ENCODE measurements at places on chromosomes 1 and 21.

GRCh38 chr1:35708441-35708921 lies 10.2 kb downstream of the C1orf216 start:
- DNase-seq, result peak; percentile 37

- DNase-seq, result no peak
Measured at GRCh38 chr1:111030590-111030989, 66.9 kb upstream of the LRIF1 start.

GRCh38 chr1:207814469-207814868 lies 62.6 kb downstream of the CD46 start:
- no peak for DNase-seq

GRCh38 chr1:240508950-240509349 lies 103.0 kb downstream of the GREM2 start:
- DNase-seq, result no peak

DNA sequence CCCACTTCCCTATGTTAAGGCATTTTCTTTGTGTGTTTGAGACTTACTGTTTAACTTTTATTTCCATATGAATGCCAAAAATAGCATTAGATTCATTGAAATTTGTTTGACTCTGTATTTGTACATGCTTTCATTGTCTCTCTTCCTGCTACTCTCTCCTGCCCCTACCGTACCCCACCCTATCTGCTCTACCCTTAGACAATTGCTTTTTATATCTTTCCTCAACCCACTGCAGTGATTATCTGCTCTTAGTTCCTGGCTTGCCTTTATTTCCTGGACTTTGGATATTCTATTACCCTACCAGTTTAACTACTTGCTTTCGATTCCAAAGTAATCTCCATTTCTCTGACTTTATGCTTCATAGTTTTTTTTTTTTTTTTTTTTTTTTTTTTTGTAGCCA lies 10.5 kb downstream of the RAVER2 start:
- DNase-seq, result no peak

GRCh38 chr1:99218572-99218971 lies 45.7 kb upstream of the PLPPR4 start:
- no peak for DNase-seq

DNA sequence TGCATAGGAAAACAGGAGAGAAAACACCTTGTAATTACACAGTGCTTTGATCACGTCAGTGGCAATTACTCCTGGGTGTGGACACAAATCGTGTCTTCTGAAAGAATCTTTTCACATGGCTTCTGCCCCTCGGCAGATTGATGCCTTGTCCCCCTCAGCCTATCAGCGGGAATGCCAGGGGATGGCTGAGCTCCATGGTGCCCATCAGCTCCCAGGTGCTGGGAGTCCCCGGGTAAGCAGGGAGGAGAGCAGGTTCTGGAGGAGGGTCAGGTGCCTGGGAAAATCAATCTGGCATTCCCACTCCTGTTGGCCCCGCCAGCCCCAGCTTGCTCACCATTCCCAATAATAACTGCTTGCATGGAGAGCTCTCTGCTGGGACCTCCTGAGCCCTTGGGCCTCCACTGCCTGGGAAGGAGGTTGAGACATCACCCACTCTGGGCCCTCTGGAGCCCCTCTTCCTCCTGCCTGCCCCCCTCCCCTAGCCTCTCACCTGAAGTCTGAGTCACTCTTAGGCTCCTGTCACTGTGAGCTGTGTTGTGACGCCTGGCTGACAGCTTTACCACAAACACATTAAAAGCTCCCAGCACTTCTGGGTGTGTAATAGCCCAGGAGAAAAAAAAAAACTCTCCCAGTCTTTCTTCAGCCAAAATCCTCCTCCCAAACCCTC lies 4.9 kb downstream of the CAMK2N1 start:
- no peak for DNase-seq

DNA sequence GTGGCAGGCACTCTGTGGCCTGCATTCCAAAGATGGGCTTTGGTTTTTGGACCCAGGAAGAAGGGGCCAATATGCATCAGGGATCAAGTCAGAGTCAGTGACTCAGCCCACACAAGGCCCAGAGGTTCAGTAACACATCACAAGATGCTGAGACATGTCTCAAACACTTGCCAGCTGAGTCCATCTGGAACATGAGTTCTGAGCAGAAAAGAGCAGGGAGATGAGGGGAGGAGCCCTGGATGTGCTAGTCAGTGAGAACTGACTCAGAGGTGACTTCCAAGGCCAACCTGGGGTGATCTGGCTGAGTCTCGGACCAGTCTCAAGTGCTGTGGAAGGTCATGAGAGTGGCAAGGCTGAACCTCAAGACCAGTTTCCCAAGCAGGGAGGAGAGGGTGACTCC lies 150.1 kb downstream of the CDC7 start:
- peak; percentile 13 for DNase-seq

DNA sequence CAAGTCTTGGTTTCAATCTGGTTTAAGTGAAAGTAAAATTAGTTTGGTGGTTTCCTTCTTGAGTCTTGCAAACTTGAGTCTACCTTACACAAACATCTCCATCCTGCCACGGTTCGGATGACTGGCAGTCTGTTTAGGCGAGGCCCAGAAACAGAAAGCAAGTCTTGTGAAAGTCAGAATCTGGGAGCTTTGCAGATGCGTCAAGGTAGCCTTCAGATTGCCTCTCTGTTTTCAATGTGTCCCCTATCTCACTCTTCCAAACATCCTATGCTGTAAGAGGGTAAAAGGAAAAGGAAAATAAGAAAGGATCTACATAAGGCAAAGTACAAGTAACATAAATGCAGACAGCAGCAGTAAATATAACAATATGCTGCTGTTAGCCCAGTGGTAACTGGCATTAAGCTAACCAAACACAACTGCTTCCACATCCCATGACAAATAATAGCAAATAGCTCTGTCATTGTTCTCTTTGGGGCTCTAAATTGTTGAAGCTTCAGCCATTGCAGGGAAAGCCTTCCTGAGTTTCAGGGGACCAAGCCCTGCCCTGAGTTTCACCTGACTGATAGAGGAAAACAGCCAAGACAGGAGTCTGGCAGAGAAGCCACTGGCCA lies 26.2 kb upstream of the C1orf105 start:
- DNase-seq, result no peak

DNA sequence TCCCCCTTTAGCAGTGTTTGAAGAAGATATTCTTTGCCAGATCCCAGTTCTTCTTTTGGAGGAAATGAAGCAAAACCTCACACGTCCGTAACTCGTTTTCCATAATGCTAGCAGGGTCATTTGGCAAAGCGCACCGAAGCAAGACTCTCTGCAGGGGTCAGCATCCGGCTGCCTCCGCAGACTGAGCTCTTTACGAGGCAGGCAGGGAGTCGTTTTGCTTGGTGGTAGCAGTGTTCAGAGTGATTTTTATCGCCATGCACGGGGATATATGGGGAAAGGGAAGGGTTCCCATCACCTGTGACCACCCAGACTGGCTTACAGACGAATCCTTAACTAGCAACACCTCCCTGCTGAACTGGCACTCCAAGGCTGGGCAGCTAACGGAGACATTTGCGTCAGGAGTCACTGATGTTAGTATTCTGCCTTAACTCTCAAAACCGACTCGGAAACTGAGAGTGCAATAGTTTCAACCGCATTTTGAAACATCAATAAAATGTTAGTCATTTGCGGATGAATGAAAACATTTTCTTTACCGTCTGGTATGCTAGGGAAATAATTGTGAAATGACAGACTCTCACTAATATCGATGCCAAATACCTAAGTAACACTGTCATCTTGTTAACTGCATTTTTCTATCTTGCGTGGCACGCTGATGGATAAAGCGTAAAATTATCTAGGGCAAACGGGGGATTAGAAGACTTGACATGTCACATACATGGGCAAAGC lies 2.2 kb upstream of the NEGR1 start:
- peak; percentile 59 for DNase-seq

- no peak for DNase-seq
Measured at GRCh38 chr1:207882692-207883091, 28.2 kb downstream of the CD34 start.

DNA sequence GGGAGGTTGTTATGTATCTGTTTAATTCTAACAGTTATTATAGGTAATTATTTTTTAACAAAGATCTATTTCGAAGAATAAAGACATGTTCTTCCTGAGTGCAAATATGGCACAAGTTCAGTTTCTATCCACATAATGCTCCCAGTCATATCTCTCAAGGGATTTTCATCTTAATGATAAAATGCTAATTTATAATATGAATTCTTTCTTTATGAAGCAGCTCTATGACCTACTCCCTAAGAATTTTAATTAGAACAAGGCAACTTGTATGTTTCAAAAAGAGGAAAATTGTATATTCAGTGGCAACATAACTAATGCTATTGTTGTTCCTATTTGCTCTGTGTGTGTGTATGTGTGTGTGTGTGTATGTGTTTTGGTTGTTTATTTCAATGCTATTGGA lies 1222.1 kb upstream of the NCAM2 start:
- no peak for DNase-seq

- no peak for DNase-seq
Measured at GRCh38 chr1:104874044-104874443, 1124.3 kb downstream of the AMY1C start.

DNA sequence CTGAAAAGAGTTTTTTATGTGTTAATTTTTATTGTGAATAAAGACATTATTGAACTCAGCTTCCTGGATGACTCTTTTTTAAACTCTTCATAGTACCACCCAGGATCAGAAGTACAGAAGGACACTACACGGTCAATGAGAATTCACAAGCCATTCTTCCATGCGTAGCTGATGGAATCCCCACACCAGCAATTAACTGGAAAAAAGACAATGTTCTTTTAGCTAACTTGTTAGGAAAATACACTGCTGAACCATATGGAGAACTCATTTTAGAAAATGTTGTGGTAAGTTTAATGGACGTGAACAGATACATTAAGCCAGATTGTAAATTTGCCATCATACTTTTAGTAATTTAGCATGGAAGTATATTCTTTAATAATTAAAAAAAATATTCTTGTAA lies 249.5 kb downstream of the TPR start:
- no peak for DNase-seq

- no peak for DNase-seq
Measured at GRCh38 chr21:41086569-41086968, 81.4 kb upstream of the BACE2 start.

GRCh38 chr1:5200006-5200405 lies 545.6 kb downstream of the AJAP1 start:
- DNase-seq, result no peak

DNA sequence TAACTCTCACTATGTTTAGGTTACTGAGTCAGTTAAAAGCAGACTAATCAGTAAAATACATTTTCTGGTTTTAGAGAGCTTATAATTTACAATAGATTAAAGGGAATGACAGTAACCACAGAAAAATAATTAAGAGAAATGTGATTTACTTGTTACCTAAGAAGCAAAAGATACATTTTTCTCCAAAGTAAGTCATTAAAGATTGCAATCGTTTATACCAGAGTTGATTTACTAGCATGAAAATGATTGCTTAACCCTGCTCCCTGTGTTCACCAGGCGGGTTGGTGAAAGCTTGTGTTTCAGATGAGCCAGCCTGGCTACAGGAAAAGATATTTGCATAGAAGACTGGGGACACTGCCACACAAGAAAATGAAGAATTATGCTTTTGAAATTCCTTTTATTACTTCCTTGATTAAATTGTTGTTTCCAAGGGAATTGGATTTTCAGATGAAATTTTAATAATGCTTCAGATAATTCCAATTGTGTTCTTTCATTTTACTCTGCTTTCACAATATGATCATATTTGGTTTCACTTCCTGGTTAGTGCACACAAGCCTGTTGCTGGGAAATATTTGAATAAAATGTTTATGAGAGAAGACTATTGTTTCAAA lies 27.9 kb downstream of the LRRC8B start:
- no peak for DNase-seq

DNA sequence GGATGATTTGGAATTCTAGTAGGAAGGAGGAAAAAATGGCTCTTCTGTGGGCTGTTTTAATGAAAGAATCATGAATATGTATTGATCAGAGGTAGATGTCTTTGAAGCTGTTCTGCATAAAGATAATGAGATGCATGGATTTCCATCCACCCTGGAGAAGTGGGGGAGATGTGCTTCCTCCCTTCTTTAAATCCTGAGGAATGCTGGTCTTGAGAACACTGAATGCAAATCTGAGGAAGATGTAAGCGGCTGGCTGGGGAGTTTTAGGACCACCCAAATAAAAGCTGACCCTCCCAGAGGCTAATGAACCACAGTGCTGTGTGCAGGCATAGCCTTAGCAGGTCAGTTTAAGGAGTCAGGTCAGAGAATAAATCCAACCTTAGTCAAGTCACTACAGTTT lies 37.3 kb downstream of the ZMYND12 start:
- no peak for DNase-seq

DNA sequence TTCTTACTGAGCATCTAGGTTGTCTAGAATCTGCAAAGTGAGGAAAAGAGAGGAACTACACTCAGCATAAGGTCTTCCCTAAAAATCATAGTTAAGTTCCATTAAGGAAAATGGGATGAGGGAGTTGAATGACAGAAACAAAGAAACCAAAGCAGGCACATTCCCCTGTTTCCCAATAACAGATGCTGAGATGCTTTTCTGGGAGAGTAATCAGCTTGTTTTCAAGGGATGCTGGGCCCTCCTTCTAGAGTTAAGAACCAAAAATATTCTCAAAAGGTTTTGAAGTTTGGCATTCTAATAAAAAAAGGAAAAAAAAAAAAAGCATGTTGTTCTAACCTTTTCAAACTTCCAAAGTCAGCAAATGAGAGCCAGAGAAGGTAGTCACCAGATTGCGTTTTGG lies 105.2 kb upstream of the ZNF648 start:
- no peak for DNase-seq

GRCh38 chr1:41704196-41704595 lies 214.5 kb downstream of the HIVEP3 start:
- no peak for DNase-seq

- DNase-seq, result no peak
Measured at GRCh38 chr1:14061722-14062121, 361.7 kb downstream of the PRDM2 start.

GRCh38 chr1:163820766-163821165 lies 499.0 kb downstream of the NUF2 start:
- no peak for DNase-seq

DNA sequence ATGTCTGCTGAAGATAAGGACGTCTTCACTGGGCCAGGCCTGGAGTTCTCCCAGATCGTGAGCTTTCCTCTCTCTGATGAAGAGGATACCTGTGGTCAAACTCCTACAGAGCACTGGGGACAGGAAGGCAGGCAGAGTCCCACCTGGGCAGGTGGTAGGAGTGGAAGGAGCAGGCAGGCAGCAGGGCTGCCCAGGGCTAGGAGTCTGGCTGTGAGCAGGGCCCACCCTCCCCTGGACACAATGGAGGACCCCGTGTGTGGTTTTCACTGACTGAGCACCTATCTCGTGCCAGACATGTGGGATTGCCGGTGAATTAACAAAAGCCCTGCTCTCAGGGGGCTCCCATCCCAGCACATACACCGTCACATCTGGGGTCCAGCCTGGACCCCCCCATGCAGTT lies 4.9 kb upstream of the SAMD11 start:
- DNase-seq, result peak; percentile 26

DNA sequence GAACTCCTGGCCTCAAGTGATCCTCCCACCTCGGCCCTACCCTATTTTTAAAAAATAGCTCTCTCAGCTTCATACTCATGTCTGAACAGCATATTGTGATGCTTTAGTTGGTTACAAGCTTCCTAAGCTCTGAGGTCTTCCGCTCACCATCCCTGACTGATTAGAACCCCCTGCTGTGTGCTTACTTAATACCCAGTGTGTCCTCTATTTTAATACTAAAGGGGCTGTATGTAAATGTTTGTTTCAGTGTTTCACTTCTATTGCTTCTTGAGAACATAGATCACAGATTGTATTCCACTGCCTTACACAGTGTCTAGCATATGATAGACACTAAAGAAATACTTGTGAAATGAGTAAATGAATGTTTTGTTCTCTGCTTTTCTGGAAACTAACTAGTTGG lies 29.8 kb downstream of the ZYG11B start:
- DNase-seq, result no peak

GRCh38 chr1:201715351-201715750 lies 113.6 kb upstream of the IPO9 start:
- no peak for DNase-seq

- no peak for DNase-seq
Measured at GRCh38 chr1:244919320-244920282, 55.3 kb upstream of the HNRNPU start.
